ENCODE measurements at places on chromosomes 11 and 22.

DNA sequence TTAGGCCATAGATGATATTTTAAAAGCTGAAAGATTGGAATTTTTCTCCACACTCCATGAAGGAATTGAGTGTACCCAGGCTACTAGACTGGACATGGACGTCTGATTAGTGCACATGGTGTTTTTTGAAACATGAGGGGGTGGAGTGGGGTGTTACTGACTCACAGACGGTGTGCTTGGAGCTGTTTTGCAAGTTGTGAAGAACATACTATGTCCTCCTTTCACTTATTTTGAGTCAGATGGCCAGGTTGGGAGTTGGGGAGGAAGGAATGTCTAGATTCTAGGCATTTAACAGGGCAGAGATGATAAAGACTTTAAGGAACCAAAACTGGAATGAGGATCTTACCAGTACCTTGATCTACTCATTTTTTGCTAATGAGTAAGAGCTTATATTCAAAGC lies 158.1 kb upstream of the MTNR1B start:
- DNase-seq = no peak

GRCh38 chr22:42444077-42444904 lies 12.1 kb upstream of the NFAM1 start:
- DNase-seq = peak; percentile 49

- DNase-seq = no peak
Observed at GRCh38 chr11:16897470-16898061, 116.6 kb downstream of the PLEKHA7 start.

DNA sequence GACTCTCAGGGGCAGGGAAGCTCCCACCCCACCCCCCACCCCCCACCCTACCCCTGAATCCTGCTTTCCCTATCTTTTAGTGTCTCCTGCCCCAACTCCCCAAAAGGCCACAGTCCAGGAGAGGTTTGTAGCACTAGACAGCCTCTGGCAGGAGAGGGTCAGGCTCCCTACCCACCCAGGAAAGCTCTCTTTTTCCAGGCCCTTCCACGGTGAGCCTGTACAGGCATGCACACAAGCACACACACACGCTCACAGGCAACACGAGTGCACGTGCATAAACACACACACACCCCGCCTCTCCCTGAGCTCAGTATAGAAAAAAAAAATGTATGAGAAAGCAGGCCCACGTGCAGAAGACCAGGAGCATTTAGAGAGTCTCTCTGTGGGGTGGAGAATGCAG lies 414.0 kb downstream of the MN1 start:
- no peak for DNase-seq

GRCh38 chr11:70854201-70854600 lies 398.2 kb downstream of the SHANK2 start:
- DNase-seq = no peak

DNA sequence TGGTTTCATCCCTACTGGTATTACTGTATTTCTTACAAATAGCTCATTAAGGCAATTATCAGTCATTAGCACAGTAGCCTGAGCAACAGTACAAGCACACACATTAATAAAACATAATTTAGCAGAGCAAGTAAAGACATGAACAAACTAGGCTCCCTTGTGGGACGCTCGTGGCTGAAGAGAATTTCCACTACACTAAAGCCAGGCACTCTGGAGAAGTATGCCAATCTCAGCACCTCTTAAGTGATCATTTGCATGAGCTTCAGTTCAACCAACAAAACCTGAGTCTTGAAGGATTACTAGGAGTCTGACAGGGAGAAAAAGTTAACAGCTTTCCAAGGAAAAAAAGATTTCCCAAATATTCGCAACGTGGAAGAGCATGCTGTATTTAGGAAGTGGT lies 109.1 kb downstream of the LARGE1 start:
- no peak for DNase-seq

GRCh38 chr11:107675902-107676301 lies 36.0 kb downstream of the SLN start:
- no peak for DNase-seq

DNA sequence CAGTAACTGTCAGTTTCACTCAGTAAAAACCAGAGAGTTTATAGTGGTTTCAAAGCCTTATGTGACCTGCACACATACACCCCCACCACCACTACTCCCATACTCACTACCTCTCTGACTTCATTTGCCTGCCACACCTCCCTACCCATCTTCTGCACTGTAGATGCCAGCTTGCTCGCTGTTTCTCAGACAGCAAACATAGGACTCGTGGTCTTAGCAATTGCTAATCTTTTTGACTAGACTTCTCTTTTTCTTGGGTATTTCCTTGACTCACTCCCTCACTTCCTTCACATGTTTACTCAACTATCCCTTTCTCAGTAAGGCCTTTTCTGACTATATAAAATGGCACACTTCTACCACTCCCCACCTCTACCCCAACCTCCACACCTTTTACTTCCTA lies 27.8 kb downstream of the CEP295 start:
- DNase-seq = no peak

DNA sequence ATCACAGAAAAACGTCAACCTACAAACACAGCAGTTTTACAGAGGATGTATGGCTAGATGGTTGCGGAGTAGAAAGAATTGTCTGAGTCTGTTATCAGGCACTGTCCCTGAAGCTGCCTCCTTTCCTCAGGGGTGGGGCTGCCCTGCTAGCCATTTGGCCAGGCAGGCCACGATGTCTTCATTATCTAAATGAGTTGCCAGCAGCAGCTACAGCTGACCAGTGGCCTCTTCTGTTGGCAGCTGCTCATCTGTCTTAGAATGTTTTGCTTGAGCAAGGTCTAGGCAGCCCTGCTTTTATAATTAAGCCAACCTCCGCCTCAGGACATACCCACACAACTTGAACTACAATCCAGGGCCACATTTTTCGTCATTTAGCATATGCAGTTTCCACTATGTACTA lies 17.5 kb downstream of the SLC6A5 start:
- DNase-seq = no peak

DNA sequence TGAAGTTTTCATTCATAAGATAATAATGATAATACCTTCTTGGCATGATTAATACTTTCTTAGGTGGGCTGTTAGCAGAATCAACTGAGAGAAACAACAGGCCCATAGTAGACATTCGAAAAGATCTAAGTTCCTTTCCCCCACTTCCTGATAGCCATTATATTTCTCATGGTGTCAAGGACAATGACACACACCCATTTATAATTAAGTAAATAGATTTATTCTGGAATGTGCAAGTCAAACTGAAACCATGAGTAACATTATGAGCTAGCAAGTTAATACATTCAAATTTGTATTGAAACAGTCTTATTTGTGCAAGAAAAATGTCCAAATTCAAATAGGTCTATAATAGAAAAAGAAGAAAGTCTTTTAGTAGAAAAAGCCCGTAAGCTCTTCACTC lies 301.1 kb downstream of the GUCY1A2 start:
- no peak for DNase-seq

DNA sequence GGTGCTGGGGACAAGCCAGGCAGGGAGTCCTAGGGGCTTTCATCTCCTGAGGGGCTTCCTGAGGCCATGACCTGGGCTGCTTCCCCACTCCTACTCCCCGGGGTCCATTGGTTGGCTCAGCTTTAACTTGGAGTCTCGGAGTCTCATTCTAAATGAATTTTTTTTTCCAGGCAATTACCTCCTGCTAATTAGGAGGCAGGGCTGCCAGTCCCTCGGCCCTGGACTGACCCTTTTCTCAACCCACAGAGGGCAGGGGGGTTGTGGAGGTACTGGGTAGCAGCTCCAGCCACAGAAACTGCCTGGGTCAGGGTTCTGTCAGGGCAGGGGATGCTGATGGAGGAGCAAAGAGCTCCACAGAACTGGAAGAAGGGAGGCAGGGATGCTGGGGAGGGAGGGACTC lies 11.9 kb downstream of the SYT7 start:
- DNase-seq = no peak

GRCh38 chr11:114115451-114115928 lies 56.0 kb downstream of the ZBTB16 start:
- no peak for DNase-seq

GRCh38 chr11:113305440-113306336 lies 8.7 kb upstream of the TTC12 start:
- peak; percentile 12 for DNase-seq

DNA sequence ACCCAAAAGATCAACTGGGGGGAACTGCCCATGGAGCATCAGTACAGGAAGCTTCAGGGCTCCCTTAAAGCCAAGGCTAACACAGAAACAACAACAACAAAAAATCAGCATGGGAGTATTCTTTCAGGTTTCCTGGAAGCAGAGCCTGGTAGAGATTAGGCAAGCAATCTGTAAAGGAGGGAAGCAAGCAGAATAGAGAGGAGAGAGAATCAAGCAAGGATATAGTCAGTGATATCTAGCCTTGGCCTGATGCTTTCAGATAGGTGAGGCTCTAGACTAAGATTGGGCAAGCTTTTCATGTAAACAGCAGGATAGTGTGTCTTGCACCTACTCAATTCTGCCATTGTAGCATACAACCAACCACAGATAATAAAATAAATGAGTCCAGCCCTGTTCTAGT lies 44.4 kb upstream of the FAT3 start:
- no peak for DNase-seq

- DNase-seq = no peak
Observed at GRCh38 chr11:2702771-2703362, 3.1 kb upstream of the KCNQ1OT1 start.

GRCh38 chr22:43755452-43755851 lies 56.7 kb downstream of the EFCAB6 start:
- no peak for DNase-seq

DNA sequence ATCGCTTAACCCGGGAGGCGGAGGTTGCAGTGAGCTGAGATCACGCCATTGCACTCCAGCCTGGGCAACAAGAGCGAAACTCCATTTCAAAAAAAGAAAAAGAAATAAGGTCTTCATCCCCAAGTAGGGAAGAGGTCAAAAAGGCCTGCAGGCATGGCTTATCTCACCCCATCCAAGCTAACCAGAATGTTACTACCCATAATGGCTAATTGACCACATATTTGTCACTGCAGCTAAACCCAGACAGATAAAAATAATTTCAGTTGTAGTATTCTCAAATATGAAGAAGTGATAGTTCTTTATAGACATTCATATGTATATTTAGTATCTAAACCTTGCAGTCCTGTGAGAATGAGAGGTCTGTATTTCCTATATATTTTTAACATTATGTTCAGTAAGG lies 17.8 kb downstream of the PIWIL4 start:
- no peak for DNase-seq

DNA sequence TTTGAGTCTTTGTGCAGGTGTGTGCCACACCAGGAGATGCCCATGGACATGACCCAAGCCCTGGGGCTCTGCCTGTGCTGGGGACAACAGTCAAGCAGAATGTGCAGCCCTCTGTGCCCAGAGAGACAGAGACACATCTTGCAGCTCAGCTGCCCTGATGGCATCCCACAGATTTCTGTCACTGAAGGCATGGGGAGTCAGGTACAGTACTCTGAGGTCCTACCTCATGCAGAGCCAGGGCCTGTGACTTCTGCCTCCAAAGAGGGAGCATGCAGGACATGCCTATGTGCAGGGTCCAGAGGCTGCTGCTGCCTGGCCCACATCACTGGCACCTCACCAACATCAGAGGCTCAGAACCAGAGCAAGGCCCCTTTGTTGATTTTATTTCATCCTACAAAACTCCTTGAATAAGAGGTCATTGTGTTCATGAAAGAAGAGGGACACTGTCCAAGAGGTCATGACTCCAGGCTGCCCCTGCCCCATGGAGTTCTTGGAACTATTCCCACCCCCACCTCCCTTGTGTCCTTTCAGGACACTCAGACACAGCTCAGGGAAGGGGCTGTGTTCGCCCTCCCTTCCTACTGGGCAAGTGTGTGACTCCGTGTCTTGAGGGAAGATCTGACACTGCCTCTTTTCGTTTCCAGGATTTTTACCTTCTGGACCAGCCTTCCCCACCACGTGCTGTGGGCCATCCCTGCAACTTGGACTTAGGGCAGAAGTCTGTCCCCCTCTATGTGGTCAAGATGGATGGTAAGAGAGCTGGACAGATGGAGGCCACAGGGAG lies 62.3 kb downstream of the BTG4 start:
- DNase-seq = no peak

- DNase-seq = no peak
Observed at GRCh38 chr11:36492724-36493304, 17.3 kb downstream of the TRAF6 start.

GRCh38 chr11:61587951-61588727 lies 7.3 kb upstream of the SYT7 start:
- DNase-seq = peak; percentile 47

- no peak for DNase-seq
Observed at GRCh38 chr11:134913391-134913790, 501.3 kb upstream of the B3GAT1 start.

DNA sequence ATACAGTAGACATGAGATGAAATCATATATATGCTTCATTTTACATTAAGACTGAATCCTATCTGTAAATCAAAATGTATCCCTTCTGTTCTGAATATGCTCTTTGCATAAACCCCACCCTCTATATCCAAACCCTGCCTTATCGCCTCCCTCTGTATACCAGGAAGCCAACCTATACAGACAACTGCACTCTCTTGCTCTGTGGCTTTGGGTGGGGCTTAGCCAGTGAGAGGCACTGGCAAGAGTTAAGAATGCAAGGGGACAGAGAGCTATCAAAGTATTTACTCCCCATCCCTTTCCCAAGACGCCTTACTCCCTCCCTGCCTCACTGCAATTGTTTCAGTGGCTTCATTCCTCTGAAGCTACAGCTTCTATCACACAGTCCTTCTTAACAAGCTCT lies 309.8 kb downstream of the TTC28 start:
- no peak for DNase-seq

GRCh38 chr11:65960824-65961266 lies 689 bp upstream of the SART1 start:
- DNase-seq = no peak

DNA sequence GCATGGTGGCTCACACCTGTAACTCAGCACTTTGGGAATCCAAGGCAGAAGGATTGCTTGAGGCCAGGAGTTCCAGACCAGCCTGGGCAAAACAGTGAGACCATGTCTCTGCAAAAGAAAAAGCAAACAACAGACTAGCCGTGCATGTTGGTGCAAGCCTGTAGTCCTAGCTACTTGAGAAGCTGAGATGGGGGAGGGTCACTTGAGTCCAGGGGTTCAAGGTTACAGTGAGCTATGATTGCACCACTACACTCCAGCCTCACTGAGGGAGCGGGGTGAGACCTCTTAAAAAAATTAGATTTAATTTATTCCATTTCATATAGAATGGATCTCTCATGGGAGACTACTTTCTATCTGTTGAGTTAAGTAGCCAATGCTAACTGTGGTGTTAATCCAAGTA lies 50.4 kb downstream of the DDX10 start:
- DNase-seq = no peak
